ENCODE measurements at places on chromosomes 11 and 22.

DNA sequence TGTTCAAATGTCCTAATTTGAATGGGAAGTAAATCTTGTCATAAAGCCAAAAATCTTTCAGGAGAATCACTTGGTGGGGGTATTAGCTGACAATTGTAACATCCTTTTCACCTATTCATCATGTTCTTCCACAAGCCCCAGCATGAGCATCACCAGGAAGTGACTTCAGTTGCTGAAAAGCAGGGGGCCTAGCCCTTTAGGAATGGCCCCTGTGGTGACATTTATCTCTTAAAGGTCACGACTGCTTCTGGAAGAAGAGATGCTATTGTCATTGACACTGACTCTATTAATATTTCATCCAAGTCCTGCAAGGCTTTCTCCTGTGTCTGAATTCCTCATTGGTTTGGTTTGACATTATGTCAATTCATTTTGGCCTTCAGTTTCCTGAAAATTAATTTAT lies 92.6 kb downstream of the OR5AK2 start:
- no peak for DNase-seq

- DNase-seq = no peak
Observed at GRCh38 chr11:3044004-3044403, 13.2 kb downstream of the CARS1 start.

DNA sequence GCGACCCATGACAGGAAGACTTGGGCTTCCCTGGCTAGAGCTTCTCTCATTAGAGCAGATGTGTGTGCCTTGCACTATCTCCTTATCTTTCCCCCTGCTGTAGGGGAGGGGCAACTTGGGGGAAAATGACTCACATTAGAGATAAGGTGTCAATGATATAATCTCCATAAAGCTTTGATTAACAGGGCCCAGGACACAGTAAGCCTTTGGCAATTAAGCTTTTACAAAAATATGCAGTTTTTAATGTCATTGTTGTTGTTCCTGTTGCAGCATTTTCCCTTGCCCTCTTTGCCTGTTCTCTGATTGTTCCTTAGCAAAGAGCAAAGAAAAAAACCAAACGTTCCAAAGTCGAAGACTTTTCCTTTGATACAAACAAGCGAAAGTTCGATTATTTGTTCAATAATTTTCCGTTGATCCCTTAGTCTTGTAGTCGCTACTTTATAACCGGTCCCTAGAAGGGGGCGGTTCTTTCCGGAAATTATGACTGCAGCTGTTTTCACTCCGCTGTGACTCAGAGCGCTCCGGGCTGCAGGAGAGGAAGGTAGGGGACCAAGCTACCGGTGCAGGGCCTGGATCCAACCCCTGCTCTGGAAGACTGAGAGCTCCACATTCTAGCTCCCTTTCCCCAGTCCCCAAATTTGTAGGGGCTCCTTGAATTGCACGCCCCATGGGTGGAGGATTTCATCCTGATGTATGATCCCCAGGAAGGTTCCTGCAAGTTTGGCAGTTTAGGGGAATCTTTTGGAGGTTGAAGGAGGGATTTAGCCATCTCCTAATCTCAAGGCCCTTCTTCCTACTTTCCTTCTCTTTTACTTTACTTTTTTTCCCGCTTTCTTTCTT lies at the start of gene VWA5A:
TSS of gene VWA5A (plus strand) at position 509 of the 840 bp plus-strand sequence. CDS start 2,062 bp downstream, outside the sequence.
- DNase-seq = peak; percentile 75

DNA sequence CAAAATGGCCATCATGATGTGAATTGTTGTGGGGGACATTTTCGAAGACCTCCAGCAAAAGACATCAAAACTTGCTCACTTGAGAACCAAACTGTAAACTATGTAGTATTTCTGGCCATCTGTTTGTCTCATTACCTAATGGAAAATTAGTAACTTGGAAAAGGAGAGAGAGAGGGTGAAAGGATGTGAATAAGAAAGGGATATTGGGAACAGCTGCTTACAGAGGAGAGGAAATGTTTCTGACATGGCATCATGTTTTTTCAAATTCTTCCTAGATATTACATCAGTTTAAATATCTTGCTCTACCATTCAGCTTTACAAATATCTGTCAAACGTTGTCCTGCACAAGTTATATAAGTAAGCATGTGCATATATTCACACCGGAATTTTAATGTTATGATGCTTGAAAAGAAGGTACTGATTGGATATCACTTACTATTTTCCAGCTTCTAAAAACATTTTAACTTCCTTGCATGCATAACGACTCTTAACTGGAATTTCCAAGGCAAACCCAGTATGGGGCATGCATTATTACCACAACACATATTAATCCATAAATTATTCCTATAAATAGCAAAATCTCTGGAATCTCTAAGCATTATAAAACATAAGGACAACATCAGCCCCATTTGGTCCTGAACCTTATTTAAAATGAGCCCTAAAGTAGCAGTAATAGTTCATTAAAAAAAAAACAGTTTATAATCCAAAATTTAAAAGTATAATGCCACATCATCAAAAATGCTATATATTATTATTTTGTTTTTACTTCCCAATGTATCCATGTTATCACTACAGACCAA lies 20.0 kb downstream of the GUCY1A2 start:
- no peak for DNase-seq

GRCh38 chr11:120381401-120381800 lies 45.2 kb downstream of the ARHGEF12 start:
- DNase-seq = no peak

All from urothelium cell line (cell line).